Right lung (tissue), 10 donors: ENCODE measurements at places on chromosomes 13 and 19. TPM values are rescaled to one million over a fixed set of nuclear protein-coding genes. Genes with fewer than 3 reads are reported as not detected.

ZNF816 gene
- 21.6 TPM for polyA plus RNA-seq

C1QTNF9B gene
- polyA plus RNA-seq, result 0.98 TPM

ARHGAP35 gene
- polyA plus RNA-seq, result 45.7 TPM

CEACAM5 gene
- 0.16 TPM for polyA plus RNA-seq

ZNF443 gene
- polyA plus RNA-seq, result 14.8 TPM

URAD gene
- not detected for polyA plus RNA-seq

OR7A5 gene
- not detected for polyA plus RNA-seq

FUT6 gene
- polyA plus RNA-seq, result 0.84 TPM

KLK7 gene
- polyA plus RNA-seq, result 0.31 TPM

C19orf85 gene
- not detected for polyA plus RNA-seq

UTP14C gene
- 32.7 TPM for polyA plus RNA-seq

ZNF709 gene
- 6.7 TPM for polyA plus RNA-seq

ARMC6 gene
- polyA plus RNA-seq, result 40.0 TPM

DAND5 gene
- 0.30 TPM for polyA plus RNA-seq

LILRA1 gene
- polyA plus RNA-seq, result 0.41 TPM

RPS15 gene
- polyA plus RNA-seq, result 535 TPM

ZNF414 gene
- 23.4 TPM for polyA plus RNA-seq

TMEM238 gene
- 0.77 TPM for polyA plus RNA-seq

ZNF99 gene
- polyA plus RNA-seq, result 0.74 TPM

ZNF135 gene
- 18.3 TPM for polyA plus RNA-seq

SYNGR4 gene
- polyA plus RNA-seq, result not detected

C13orf42 gene
- not detected for polyA plus RNA-seq

RFXAP gene
- 22.6 TPM for polyA plus RNA-seq

ZNF493 gene
- polyA plus RNA-seq, result 79.5 TPM

SOHLH2 gene
- polyA plus RNA-seq, result 1.1 TPM

IRS2 gene
- polyA plus RNA-seq, result 7.6 TPM

MEIOSIN gene
- not detected for polyA plus RNA-seq

ARL11 gene
- polyA plus RNA-seq, result 0.58 TPM

KLK15 gene
- not detected for polyA plus RNA-seq

PVR gene
- polyA plus RNA-seq, result 24.4 TPM

IL4I1 gene
- polyA plus RNA-seq, result 1.0 TPM

ITGBL1 gene
- polyA plus RNA-seq, result 0.39 TPM

ICAM1 gene
- polyA plus RNA-seq, result 15.9 TPM

ZNF30 gene
- polyA plus RNA-seq, result 7.4 TPM

LIM2 gene
- not detected for polyA plus RNA-seq

MEDAG gene
- polyA plus RNA-seq, result 2.7 TPM

MAP4K1 gene
- polyA plus RNA-seq, result 4.2 TPM

RXFP2 gene
- not detected for polyA plus RNA-seq

ZNF563 gene
- polyA plus RNA-seq, result 4.1 TPM

UBE2L5 gene
- polyA plus RNA-seq, result 0.61 TPM

ZNF470 gene
- 9.0 TPM for polyA plus RNA-seq

SLC6A16 gene
- 2.7 TPM for polyA plus RNA-seq

KLK11 gene
- polyA plus RNA-seq, result 5.0 TPM

RANBP3 gene
- polyA plus RNA-seq, result 69.8 TPM

SELENOW gene
- polyA plus RNA-seq, result 200 TPM

IQCN gene
- polyA plus RNA-seq, result 3.7 TPM

CCNA1 gene
- 2.0 TPM for polyA plus RNA-seq
